ENCODE measurements at places on chromosomes 7 and 10. TPM values are rescaled to one million over a fixed set of nuclear protein-coding genes. Genes with fewer than 3 reads are reported as not detected.

- DNase-seq, result no peak
Measured at GRCh38 chr7:13259930-13260329, 572.5 kb downstream of the ARL4A start.

DNA sequence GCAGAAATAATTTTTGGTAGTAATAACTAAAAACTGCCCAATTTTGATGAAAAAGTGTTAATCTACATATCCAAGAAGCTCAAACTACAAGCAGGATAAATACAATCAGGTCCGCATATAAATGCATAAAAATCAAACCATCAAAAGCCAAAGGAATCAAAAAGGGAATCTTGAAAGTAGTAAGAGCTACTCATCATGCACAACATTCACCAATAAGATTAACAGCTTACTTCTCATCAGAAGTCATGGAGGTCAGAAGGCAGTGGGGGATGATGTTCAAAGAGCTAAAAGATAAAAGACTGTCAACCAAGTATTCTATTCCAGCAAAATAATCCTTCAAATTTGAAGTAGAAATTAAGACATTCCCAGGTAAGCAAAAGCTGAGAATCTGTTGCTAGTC, 76.4 kb downstream of the CRPPA start:
- DNase-seq, result no peak

DNA sequence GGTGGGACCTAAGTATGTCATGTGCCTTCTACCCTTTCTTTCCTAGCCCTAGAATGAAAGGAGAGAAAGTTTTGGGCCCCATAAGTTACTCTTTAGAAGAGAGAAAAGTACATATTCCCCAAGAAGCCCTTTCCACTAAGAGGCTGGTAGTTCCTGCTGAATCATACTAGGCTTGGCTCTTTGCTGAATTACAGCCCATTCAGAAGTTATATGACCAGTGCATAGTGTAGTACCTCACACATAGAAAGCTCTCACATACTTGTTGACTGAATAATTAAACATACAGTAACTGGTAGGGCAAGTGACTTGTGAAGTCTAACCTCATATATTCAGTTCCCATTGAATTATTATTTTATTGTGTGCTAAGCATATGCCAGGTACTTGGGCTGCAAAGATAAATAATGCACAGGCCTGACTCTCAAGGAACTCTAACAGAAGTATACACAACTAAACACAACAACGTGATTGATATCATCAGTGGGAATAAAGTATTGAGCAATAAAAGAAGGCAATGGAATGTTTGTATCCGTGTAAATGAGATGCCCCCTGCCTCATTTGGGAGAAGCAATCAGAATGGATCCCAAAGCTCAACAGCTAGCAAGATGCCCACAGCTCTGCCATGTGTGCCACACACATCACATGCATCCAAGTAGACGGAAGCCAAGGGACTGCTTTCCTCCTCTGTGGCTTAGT, 38.9 kb upstream of the UBN2 start:
- no peak for DNase-seq

LRRD1 gene
- polyA plus RNA-seq, result not detected

CALD1 gene
- polyA plus RNA-seq, result 95.1 TPM

DNA sequence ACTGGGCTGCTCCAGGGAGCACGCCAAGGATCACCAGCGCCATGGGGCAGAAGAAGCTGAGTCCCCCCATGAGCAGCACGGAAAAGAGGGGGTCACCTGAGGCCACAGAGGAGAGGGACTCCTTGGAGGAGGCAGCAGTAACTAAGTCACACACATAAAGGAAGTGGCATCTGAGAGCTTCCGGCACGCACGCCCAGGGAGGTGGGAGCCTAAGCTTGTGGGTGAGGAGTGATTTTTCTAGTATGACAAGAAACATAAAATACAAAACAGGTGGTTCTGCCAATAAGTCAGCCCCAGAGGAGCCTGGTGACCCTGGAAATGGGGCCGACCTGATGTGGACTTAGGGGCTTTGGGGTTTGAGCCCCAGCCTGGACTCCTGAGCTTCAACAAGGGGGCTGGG, 60.8 kb downstream of the CARD11 start:
- DNase-seq, result no peak

DNA sequence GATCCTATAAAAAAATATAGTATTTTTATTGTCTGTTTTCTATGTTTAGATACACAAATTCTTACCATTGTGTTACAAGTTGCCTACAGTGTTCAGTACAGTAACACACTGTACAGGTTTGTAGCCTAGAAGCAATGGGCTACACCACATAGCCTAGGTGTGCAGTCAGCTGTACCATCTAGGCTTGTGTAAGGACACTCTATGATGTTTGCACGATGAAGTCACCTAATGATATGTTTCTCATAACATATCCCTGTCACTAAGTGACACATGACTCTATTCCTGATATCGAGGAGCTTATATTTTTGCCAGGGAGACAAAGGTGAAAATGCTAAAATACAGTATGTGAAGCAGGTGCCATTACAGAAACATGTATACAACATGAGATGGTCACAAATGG, 18.6 kb downstream of the ZNF25 start:
- DNase-seq, result no peak

DNA sequence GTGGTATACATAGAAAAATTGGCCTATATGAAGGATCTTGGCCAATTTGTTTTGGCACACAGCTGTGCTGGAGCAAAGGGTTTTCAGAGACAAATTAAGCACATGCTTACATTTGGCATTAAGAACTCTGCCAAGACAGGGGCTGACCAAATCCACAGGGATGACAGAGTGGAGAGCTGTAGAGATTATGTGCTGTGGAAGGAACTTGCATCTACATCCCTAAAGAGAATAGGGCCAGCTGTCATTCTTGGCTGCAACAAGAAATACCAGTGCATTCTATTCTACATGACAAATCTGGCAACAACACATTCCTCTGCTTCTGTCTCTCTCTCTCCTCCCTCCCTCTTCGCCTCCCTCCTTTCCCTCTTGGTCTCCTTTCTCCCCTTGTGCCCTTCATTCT, 75.6 kb downstream of the POM121L12 start:
- no peak for DNase-seq

DNA sequence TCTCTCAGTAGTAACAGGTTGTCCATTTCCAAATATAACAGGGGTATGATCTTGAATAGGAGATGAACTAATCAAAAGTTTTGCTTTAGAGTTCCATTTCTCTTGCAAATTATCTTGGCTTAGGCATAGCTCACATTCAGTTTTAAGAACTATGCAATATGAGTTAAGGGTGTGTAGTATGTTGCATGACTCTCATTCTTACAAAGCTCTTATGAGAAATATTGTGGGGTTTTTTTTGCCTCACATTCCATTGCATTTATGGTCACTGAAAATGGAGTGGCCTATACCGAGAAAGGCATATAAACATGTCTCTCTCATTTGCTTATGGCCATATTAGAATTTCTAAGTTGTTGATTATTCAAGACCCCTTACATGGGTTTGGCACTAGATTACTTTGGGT, 48.5 kb upstream of the LAMB1 start:
- DNase-seq, result no peak

C10orf53 gene
- polyA plus RNA-seq, result not detected

GRCh38 chr10:77526868-77527617, 110.6 kb downstream of the KCNMA1 start:
- no peak for DNase-seq

C10orf67 gene
- polyA plus RNA-seq, result 1.00 TPM

AGR2 gene
- polyA plus RNA-seq, result not detected

DNA sequence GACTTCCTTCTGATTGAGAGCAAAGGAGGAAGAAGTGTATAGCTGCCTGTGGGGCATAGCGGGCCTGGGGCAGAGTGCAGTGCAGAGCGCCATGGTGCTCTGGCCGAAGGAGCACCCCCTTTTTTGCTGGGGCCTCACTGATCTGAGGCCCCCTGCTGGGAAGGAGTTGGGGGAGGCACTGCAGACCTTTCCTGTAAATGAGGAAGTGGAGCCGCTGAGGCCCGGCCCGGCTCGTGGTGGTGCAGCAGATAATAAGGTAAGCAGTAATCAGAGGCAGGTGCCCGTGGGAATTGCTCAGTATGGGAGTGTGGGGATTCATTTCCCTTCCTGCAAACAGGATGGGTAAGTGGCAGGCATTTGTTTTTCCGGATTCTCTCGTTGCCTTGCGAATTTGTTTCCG, 373.7 kb upstream of the MKI67 start:
- no peak for DNase-seq

DNA sequence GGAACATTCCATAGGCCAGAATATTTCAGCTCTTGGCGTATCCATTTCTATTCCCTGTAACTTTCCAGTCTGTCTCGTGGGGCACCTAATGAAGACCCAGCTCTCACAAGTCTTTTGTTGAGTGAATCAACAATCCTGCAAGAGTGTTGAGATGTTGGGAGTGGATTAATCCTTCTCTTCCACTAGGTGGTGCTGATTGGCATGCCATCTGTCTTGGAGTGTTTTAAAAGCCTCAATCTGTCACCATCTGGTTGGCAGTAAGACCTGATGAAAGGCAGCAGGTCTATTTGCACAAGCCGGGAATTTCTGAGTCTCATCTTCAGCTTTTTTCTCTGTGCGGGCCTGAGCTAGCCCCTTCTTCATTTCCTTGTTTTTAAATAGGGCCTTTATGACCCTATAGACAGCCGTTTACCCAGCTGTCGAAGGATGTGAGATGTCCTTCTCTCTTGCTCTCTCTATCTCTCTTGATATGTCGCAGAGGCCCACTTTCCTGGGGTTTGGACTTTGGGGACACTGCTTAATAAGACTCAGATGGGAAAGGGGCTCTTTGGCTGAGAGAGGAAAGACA, 180.5 kb downstream of the ZNF365 start:
- DNase-seq, result no peak

EPO gene
- polyA plus RNA-seq, result not detected

MBL2 gene
- not detected for polyA plus RNA-seq

DNA sequence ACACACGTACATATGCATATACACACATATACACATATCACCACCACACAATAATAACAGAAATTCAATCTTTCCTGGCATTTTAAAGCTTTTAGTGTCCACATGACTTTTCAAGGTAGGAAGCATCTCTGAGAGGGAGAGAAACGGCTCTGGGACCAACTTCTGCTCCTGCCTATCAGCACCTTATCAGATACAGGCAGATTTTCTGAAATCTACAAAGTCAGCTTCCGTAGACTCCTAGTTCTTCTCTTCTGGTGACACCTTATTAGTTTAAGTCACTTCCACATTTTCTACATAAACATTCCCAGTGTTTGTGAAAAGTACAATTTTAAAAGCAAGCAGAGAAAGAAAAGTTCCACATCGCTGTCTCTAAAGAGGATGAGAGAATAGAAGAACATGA, 74.5 kb downstream of the ZNF22 start:
- DNase-seq, result no peak

- DNase-seq, result peak; percentile 77
Measured at GRCh38 chr10:22251751-22252223, 34.0 kb upstream of the EBLN1 start.

MYPN gene
- 107 TPM for polyA plus RNA-seq

GRCh38 chr7:135186261-135186540, 15.7 kb upstream of the CYREN start:
- DNase-seq, result no peak

- no peak for DNase-seq
Measured at GRCh38 chr7:53541475-53541874, 506.0 kb downstream of the POM121L12 start.

- no peak for DNase-seq
Measured at GRCh38 chr7:94658826-94659225, 2.9 kb upstream of the SGCE start.

DNA sequence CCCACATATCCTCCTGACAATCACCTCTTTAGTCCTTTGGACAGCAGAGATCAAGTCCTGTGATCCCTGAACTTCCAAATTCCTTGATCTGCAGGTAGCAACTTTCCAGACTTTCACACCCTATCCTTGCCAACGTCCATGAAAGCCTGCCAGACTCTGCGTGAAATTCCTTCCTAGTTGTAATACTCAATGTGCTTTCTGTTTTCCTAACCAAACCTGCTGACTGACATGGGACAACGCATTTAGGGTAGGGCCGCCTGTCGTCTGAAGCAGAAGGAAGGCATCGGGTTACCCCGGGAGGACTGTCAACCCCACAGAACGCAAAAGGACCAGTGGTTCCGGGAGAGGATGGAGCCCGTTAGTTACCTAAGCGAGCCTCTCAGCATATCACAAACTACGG, 23.9 kb downstream of the ITGA8 start:
- DNase-seq, result no peak

DNA sequence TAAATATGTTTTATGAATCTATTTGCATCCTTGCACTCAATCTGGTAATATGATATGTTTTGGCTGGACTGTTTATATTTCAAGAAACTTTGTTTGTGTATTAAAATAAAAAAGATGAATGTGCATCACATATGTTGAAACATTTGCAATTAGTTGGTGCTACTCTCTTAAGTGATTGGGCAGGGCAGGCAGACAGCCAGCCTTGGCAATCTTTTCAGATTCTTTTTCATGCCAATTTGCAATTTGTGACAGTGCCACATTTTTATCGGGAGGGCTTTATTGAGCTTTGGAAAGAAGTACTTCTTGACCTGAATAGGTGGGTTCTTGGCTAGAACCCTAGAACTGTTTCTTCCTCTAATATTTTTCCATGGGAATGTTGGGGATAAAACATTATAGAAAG, 152.2 kb downstream of the NXPH1 start:
- no peak for DNase-seq

SLIT1 gene
- polyA plus RNA-seq, result 0.04 TPM

VAX1 gene
- polyA plus RNA-seq, result not detected

GRCh38 chr10:122464586-122464985, 3.2 kb downstream of the HTRA1 start:
- no peak for DNase-seq

GRCh38 chr10:89118091-89118490, 89.0 kb downstream of the CH25H start:
- DNase-seq, result no peak

ZP3 gene
- 1.3 TPM for polyA plus RNA-seq

- no peak for DNase-seq
Measured at GRCh38 chr7:106418526-106418925, 133.7 kb upstream of the NAMPT start.

DNA sequence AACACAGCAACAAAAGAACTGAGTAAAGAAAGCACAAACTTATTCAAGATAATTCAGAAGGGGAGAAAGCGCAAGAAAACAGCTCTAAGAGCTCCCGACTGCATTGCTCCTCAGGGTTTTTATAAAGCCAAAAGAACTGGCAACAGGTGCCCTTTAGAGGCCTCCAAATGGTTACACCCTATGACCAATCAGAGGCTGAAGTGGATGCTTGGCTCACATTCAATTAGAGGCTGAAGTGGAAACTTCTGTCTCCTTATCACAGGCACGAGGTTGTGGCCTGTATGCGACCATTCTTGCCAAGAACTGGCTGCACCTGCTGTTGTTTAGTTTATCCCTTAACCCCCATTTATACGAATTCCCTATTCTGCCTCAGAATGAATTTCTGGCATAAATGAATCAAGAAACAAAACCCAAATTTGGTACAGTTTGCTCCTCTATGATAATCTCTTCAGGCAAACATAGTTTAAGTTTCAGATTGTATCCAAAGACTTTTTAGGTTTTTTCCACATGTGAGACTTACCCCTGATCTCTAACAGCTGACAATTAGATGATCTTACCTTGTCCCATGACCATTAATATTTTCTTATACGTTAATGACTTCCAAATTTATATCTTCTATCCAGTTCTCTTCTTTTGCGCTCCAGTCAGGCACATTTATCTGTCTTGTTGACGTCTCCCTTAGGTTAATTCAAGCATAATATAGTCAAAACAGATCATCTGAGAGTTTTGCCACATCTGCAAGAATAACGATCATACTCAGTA, 504.8 kb downstream of the NXPH1 start:
- no peak for DNase-seq
